ENCODE measurements at places on chromosomes 7 and 10. TPM values are rescaled to one million over a fixed set of nuclear protein-coding genes. Genes with fewer than 3 reads are reported as not detected.
A peak's percentile ranks its signal among the peaks of the same experiment; 100 is the strongest.

Gene LIPN
- not detected for total RNA-seq

Gene HMX3
- 1.2 TPM for total RNA-seq

DNA sequence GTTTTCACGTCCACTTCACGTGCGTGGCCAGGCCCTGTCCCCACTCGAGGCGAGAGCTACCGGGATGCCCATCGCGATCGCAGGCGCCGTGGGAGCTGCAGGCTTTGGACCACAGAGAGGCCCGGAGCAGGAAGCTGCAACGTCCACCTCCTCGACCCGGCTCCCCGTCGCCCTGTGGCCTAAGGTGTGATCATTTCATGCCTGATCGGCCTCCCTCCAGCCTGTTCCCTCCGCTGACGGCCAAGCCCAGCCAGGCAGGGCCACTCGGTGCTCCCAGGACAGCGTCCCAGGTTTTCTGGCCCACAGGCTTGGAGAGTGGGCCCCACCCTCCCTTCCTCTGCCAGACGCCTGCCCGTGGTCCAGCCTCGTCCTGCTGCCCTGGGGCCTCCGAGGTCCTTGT, 19.6 kb downstream of the KNDC1 start:
- H3K4me3 ChIP-seq, result no peak overlapping the region
- peaks cover 5% of the 10 kb centered on the region for H3K4me1 ChIP-seq
- peaks cover 5% of the 10 kb centered on the region for H3K36me3 ChIP-seq

DNA sequence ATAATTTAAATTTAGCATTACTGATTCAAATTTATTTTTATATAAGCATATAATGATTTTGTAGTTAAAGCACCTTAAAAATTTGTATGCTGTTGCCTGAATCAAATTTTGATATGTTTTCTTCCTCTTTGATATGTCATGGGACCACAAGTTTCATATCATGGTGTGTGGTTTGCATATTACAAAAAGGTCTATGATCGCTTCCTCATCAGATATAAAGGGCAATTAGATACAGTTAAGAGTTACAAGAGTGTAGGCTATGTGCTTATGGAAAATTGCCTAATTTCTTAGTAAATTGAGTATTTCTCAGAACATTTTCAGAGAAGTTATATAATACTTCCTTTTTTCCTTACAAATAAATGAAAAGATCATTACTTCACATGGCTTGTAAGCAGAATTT, 22.2 kb downstream of the MRC1 start:
- H3K36me3 ChIP-seq, result no peaks in the 10 kb centered on the region
- H3K27ac ChIP-seq, result no peak overlapping the region
- no peak overlapping the region for H3K4me3 ChIP-seq
- H3K4me1 ChIP-seq, result no peaks in the 10 kb centered on the region

DNA sequence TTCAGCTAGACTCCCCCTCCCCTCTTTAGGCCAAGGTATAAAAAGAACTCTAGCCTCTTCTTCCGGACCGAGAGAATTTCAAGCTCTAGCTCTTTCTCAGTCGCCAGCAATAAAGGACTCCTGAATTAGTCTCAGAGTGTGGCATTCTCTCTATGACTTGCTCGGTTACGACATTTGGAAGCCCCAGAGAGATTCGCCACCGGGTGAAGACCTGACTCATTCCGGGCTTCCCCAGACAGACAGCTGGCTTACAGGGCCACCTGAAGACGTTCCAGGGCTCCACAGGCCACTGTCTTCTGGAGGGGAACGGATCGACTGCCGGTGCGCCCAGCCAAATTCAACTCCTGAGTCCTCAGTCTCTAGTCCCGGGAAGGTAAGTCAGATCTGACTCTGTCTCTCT, at the start of gene AKR1B15:
Gene AKR1B15, plus strand, starts transcription at position 234 of the 400 bp plus-strand sequence. CDS start 15,510 bp downstream, outside the sequence.
- H3K36me3 ChIP-seq, result no peaks in the 10 kb centered on the region
- peak; percentile 62 for DNase-seq
- H3K4me3 ChIP-seq, result peak within 1 kb of the TSS; percentile 65

DNA sequence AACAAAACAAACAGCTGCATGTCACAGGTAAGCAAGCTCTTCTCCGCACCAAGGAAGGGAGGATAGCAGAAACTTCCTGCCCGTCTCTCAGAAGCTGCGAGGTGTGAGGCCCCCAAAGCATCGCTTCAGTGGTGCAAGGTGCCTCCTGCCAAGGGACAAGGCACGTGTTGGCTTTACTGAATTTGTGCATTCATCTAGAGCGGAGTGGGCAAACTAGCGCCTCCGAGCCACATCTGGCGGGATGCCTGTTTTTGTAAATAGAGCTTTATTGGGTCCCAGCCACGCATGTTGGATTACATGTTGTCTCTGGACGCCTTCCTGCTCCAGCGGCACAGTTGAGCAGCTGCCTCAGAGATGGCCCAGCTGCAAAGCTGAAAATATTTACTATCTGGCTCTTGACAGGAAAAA, 27.7 kb downstream of the PHYH start:
- no peaks in the 10 kb centered on the region for H3K4me1 ChIP-seq
- no peak for DNase-seq
- no peak overlapping the region for H3K4me3 ChIP-seq
- no peak overlapping the region for H3K27ac ChIP-seq

DNA sequence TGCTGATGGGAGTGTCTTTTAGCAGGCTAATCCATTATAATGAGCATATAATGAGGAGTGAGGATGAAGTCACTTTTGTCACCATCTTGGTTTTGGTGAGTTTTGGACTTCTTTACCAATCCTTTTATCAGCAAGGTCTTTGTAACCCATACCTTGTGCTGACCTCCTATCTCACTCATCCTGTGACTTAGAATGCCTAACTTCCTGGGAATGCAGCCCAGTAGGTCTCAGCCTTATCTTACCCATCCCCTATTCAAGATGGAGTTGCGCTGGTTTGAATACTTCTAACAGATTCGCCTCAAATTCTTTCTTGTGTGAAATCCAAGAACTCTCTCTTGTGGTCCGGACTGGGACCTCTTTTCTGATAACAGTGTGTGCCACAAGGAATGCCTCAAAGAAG, 253.1 kb upstream of the CACNA2D1 start:
- DNase-seq, result no peak
- no peak overlapping the region for H3K4me3 ChIP-seq
- no peaks in the 10 kb centered on the region for H3K36me3 ChIP-seq
- H3K27me3 ChIP-seq, result no peaks in the 10 kb centered on the region
- no peak overlapping the region for H3K27ac ChIP-seq

DNA sequence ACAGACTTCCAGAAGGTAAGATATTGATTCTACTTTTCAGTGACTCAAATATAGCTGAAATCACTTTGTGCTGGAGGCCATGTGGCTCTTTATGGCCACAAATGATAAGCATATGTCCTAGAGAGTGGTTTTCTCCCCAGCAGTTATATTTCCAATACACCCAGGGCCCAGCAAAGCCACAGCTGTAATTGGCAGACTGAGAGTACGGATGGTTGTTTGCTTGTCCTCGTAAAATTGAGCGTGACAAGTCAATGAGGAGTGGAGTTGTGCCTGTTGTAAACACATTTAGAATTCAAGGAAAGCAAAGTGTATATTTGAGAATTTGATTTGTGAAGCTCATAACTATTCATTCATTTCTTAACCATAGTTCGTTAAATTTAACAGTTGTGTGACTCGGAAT, 201.8 kb downstream of the LHFPL3 start:
- no peaks in the 10 kb centered on the region for H3K27me3 ChIP-seq
- H3K4me1 ChIP-seq, result no peaks in the 10 kb centered on the region
- H3K4me3 ChIP-seq, result no peak overlapping the region
- H3K36me3 ChIP-seq, result no peaks in the 10 kb centered on the region

Measured in activated T-cell treated with anti-CD3 and anti-CD28 coated beads, Interleukin-2, amount 50 U/mL, for 72 hours (primary cell).